ENCODE measurements at places on chromosomes 5 and 9. TPM values are rescaled to one million over a fixed set of nuclear protein-coding genes. Genes with fewer than 3 reads are reported as not detected.

GRCh38 chr9:122988141-122988540, 45.3 kb upstream of the GPR21 start:
- DNase-seq: no peak

The C9orf152 gene
- not detected for polyA plus RNA-seq

The PNPLA7 gene
- 0.24 TPM for polyA plus RNA-seq

The RGMB gene
- 0.27 TPM for polyA plus RNA-seq

The SREK1IP1 gene
- 42.4 TPM for polyA plus RNA-seq

The ORM2 gene
- not detected for polyA plus RNA-seq
